ENCODE measurements at places on chromosomes 11 and 22.
A peak's percentile ranks its signal among the peaks of the same experiment; 100 is the strongest.

- no peak for DNase-seq
These were observed 30.1 kb downstream of the SWAP70 start for GRCh38 chr11:9693801-9694553.

GRCh38 chr11:76635991-76636738 is 34.4 kb downstream of the LRRC32 start:
- DNase-seq, result no peak

DNA sequence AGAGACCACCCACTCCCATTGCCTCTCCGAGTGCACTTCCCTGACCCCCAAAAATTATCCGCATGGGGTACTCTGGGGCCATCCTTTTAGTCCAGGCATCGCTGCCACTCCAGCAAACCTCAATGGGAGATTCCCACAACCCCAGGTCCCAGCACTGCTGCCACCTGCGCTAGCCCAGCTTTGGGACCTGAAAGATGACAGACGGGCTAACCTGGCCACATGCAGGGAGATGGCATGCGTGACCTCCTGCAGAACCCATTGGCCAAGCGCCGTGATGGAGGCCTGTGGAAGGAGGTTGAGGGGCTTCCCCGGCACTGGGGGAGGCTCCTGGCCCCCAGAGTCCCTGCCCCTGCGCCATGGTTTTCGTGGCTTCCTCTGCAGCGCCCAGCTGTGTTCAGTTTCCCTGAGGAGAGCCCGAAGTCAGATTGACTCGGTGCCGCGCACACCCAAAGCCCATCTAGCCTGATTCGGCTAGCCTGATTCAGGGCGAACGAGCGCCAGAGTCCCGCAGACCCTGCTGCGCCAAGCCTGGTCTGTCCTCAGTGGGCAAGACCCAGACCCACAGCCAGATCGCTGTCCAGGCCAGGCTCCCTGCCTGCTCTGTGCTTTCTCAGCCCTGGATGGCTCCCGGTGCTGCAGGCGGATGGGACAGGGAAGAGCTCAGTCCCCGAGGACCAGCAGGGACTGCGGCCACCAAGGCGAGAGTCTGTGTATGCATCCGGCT is 751 bp upstream of the WNT7B start:
- peak; percentile 66 for DNase-seq

DNA sequence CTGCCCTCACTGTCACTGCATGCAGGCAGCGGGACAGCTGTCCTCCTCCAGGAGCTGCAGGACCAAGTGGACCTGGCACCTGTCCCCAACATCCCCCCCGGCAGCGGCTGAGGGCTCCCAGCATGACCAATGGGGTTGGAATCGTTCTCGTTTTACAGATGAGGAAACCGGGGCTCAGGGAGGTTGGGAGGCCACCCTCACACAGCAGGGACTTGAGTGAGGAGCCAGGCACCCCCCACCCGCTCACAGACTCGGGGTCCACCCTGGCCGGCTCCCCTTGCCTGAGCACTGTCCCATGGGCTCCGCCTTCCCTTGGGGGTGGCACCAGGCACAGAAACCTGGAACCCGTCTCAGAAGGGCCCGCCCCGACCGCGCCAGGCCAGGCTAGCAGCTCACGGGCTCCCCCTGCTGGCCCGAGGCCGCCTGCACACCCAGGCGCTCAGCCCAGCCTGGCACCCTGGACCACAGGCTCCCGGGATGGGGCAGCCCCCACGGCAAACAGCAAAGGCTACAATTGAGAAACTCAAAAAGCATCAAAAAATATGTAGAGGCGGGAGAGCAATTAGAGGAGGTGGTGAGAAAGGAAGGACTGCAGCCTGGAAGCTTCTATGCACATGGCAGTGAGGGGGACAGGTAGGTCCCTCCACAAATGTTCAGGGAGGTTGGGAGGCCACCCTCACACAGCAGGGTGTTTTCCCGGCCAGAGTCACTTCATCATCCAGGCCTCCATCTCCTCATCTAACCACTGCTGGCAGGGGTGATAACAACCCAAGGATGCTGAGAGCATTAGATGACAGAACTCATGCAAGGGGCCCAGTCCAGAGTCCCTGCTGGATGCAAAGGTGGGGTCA is 12.8 kb downstream of the MACROD1 start:
- DNase-seq, result peak; percentile 74

DNA sequence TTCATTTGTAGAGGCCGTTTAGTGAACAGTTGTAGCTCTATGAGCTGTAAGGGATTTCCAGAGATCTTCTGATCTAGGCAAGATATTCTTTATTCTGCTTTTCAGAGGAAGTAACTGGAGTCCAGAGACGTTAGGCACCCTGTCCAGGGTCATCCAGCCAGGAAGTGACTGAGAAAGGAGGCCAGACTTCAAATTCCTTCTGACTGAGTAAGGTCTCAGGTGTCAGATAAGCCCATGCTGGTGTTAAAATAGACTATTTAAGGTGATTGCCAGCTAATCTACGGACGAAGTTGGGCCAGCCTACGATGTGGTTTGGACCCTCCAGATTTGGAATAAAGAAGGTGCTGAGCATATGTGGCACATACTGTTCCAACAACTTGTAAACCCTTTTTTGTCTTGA is 54.6 kb downstream of the GRIK4 start:
- DNase-seq, result no peak

Measured in RPMI8226 (cell line).